ENCODE measurements at places on chromosomes 1 and 21.

GRCh38 chr1:238690415-238690814, 696.0 kb upstream of the CHRM3 start:
- DNase-seq, result peak; percentile 30

DNA sequence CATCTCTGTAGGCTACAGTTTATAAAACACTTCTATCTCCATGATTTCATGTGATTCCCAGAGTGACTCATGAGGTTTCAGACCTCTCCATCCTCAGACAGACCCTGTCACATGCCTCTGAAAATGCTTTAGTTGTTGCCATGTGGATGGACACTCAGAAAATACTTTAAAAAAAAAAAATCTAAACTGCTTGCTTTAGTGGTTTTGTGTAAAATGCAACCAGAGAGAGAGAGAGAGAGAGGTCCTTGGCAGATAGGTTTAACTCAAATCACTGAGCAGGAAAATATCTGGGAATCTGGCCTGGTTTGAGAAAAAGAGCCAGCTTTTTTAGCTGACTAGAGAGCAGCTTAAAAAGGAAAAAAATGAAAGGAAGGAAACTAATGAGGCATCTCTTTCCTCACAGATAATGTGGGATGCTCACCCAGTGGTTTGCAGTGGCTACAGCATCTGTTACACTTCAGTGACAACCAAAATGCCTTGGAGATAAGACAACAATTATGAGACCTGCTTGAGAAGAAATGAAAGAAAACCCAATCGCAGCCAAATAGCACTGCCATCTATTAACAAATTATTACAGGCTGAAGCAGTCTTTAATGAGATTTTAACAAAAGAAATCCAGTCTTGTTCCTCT, 54.6 kb upstream of the SYT14 start:
- peak; percentile 95 for DNase-seq

GRCh38 chr1:26344147-26344920, 9.6 kb downstream of the CRYBG2 start:
- DNase-seq, result no peak

GRCh38 chr1:92820024-92820423, 11.8 kb upstream of the RPL5 start:
- DNase-seq, result no peak

DNA sequence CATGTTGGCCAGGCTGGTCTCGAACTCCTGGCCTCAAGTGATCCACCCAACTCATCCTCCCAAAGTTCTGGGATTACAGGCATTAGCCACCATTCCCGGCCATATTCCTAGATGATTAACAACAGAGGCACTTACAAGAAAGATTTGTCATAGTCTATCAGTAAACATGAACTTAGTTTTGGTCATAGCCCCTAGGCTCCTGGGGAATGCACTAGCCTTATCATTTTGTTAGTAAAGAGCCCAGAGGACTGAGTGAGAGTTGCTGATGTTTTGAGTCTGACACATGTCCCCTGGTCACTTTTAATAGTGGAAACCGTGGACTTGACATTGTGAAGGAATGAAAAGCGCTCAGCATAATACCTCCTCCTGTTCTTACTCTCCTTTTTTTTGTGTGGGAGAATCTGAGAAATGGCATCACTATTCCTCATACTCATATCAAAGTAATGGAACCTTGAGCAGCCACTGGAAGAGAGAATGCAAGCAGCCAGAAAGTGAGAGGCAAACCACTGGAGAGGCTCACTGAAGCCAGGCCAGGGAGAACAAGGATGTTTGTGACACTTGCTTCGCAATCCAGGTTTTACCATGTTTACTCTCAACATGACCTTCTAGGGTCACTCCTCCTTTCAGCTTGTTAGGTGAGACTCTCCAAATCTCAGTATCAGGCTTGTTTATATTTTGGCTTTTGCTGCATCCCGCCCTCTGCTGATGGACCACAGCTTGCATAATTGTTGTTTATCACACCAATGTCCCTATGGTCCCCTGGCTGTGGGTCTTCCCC, 14.8 kb downstream of the ATP1B1 start:
- DNase-seq, result no peak

DNA sequence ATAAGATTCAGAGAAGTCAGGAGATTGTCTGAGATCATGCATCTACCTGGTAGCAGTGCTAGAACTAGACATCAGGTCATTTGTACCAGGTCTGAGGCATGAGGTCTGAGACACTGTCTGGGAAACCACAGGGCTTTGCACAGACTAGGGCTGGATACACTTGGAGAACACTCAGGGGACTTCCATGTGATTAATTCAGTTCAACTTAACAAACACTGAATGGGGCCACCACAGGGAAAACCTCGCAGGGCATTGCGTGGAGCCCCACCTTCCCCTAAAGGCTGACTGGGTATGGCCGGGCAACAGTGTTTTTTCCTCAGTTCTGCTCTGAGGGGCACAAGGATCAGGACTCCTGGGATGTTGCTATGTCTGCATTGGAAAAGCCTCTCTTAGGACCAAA, 86.5 kb upstream of the WARS2 start:
- peak; percentile 51 for DNase-seq

DNA sequence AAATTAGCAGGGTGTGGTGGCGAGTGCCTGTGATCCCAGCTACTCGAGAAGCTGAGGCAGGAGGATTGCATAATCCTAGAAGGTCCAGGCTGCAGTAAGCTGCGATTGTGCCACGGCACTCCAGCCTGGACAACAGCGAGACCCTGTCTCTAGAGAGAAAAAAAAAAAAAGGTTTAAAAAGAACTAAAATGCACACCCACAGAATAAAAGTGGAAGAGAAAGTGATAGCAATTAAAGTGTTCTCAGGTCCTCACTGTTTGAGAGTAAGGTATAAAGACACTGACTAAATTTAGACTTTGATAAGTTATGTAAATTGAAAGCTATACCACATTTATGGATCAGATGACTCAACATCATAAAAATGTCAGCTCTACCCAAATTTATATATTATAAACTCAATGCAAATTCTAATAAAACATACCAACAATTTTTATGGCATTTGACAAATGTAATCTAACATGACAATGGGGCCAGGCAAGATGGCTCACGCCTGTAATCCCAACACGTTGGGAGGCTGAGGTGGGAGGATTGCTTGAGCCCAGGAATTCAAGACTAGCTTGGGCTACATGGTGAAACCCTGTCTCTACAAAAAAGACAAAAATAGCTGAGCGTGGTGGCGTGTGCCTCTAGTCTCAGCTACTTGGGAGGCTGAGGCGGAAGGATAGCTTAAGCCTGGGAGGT, 11.8 kb downstream of the ZBTB17 start:
- DNase-seq, result no peak
